Activated naive CD4-positive, alpha-beta T cell (primary cell): ENCODE measurements at places on chromosomes 16 and 17.

GRCh38 chr17:19762515-19762961 lies 14.4 kb upstream of the ALDH3A1 start:
- DNase-seq: peak; percentile 74

DNA sequence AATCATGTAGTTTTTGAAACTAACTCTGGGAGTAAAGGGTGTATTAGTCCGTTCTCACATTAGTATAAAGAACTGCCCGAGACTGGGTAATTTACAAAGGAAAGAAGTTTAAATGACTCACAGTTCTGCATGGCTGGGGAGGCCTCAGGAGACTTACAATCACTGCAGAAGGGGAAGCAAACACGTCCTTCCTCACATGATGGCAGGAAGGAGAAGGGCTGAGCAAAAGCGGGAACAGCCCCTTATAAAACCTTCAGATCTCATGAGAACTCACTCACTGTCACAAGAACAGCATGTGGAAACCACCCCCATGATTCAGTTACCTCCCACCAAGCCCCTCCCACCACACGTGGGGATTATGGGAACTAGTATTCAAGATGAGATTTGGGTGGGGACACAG lies 256.5 kb upstream of the TNRC6C start:
- no peak for DNase-seq

- DNase-seq: no peak
Measured at GRCh38 chr16:16033208-16033717, 83.8 kb downstream of the ABCC1 start.

DNA sequence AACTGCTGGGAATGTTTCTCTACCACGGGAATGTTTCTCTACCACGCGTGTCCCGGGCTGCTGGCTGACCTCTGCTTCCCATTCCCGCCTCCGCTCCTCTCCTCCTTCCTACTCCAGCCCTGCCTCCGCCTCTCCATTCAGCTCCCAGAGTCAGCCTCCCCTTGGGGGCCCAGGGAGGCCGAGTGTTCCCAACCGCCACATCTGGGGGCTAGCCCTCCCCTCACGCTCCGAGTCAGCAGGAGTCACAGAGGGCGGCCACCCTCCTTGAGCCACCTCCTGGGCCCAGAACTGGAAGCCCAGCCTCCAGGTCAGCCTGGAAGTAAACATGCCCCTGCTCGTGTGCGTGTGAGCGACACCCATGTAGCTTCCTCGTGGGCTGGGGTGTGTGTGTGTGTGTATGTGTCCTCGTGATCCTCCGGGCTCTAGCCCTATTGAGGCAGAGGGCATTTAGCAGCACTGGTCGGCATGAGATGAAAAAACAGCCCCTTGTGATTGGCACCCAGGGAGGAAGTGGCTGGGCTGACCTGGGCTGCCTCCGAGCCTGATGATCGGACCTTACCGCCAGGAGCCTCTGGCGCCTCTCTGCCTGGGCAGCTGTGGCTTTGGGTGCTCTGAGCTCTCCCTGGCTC lies 7.3 kb downstream of the CYGB start:
- DNase-seq: no peak

GRCh38 chr16:54891346-54891745 lies 39.3 kb upstream of the IRX5 start:
- DNase-seq: no peak

DNA sequence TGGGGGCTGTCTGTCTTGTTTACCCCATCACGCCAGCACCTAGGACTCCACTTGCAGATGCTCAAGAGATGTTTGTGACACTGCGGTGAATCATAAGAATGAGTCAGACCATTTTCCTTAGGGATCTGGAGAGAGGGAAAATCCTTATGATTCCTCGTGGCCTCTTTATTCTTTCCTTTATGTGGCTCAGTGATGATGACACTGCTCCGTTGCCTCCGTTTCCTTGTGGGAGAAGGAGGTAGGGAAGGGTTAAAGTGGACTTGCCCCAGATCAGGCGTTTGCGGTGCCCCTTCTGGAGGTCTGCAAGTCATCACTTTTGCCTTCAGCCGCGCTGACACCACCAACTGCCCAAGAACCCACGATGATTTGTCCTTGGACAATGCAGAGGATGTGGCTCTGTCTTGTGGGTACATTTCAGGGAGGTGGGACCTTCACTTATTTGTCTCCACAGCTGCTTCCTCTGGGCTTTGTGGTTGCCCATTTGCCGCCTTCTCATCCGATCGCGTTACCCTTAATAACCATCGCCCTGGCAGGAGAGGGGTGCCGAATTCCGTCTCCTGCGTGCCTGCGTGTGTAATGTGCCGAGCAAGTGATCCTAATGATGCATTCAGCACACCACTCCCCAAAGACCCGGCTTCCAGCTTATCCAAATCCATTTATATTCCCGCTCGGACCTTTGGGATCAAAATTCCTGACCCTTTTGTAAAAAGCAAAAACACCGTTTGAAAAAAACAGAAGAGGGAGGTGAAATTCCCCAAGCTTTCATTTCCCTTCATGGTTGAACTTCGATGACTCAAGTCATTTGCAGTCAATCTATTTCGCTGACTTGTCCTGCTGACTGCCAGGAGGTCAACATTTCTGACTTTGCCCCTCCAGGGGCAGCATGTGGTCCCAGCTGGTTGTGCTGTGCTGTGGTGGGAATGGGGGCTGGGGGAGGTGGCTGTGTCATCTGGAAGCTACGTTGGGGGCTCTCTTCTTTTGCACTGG lies 87.2 kb upstream of the IRX3 start:
- DNase-seq: no peak

DNA sequence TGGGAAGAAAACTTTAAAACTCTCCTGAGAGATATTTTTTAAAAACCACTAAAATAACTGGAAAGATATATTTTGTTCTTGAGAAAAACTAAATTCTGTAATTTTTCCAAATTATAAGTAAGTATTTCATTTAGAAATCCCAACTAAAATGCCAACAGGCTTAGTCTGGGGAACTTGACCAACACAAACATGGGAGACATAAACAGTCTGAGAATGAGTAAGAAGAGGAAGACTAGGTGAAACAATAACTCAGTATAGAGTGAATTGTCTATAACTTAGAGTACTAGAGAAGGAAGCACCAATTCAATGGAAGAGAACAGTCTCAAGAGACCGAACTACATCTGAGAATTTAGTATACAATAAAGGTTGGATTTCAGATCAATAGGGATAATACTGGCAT lies 2.9 kb downstream of the CMTM1 start:
- no peak for DNase-seq

DNA sequence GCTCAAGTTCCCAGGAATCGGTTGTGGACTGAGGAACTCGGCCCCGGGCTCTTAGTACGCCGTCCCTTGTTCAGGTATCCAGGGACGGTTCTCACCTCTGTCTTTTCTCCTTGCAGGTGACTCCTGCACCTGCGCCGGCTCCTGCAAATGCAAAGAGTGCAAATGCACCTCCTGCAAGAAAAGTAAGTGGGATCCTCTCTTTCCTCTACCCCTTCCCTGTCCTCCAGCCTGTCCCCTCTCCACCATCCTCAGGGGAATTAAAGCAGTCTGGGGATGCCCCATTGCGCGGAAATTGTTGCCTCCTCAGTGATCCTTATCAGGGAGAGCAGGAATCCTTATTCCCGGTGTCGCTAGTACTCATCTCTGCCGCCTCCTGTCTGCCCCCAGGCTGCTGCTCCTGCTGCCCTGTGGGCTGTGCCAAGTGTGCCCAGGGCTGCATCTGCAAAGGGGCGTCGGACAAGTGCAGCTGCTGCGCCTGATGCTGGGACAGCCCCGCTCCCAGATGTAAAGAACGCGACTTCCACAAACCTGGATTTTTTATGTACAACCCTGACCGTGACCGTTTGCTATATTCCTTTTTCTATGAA lies 585 bp downstream of the MT2A start:
- no peak for DNase-seq

GRCh38 chr17:82775001-82775823 lies 23.3 kb downstream of the TBCD start:
- DNase-seq: no peak
